Foreskin fibroblast (primary cell): ENCODE measurements at places on chromosomes 5 and 9.
A peak's percentile ranks its signal among the peaks of the same experiment; 100 is the strongest.

GRCh38 chr5:141879426-141879759 lies 1.2 kb upstream of the PCDH1 start:
- DNase-seq: no peak

DNA sequence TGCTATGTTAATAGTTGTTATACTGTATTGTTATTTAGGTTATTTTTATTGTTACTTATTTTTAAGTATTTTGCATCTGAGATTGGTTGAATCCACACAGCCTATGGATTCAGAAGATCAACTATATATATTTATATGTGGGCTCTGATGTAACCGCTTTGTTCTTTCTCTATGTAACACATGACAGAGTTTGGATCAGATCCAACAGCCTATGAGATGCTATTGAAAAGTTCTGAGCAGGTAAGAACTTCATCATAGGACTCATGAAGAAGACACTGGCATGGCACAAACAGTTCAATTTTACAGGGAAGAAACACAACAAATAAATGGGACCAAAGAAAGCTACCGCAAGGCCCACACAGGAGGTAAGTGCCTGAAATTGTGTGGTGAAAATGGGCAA lies 93.4 kb downstream of the GNAQ start:
- no peak for DNase-seq

- DNase-seq: no peak
Measured at GRCh38 chr9:6090277-6091210, 75.1 kb upstream of the RANBP6 start.

GRCh38 chr9:107733523-107733894 lies 243.9 kb upstream of the KLF4 start:
- DNase-seq: peak; percentile 82

GRCh38 chr9:126592461-126592860 lies 21.3 kb upstream of the LMX1B start:
- DNase-seq: no peak

DNA sequence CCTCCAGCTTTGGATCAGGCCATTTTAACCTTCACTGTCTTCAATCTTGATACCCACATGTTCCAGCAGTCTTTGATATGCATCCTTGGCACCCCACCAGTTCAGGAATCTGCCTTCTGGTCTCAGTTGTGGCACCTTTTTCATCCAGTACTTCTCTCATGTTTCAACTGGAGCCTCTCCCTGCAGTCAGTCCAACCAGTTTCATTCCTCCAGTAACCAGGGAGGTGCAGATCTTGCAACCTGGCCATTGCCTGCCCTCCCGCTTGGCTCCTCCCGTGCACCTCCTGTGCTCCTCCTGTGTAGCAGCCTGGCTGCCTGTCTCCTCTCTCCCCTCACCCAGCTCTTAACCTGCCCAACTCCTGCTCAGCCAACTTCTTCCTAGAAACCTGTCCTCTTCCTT lies 20.2 kb downstream of the FUBP3 start:
- DNase-seq: no peak

DNA sequence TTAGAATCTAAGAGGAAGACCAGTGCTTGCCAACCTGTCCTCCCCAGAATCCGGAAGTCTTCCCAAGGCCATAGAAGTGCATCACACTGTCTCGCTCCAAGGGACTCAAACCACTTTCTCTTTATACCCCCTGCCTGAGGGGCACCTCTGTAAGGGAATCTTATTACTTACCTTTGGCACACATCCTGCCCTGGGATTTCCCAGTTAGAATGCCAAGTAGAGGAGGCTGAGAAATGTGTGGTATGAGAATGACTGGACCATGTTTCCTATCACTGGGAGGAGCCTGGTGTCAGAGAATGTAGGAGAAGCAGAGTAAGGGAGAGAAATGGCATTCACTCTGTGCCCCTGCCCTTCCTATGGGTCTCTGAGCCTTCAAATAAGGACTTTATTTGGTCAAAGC lies 85.8 kb downstream of the AOPEP start:
- peak; percentile 62 for DNase-seq
